ENCODE measurements at places on chromosomes 11 and 22.

DNA sequence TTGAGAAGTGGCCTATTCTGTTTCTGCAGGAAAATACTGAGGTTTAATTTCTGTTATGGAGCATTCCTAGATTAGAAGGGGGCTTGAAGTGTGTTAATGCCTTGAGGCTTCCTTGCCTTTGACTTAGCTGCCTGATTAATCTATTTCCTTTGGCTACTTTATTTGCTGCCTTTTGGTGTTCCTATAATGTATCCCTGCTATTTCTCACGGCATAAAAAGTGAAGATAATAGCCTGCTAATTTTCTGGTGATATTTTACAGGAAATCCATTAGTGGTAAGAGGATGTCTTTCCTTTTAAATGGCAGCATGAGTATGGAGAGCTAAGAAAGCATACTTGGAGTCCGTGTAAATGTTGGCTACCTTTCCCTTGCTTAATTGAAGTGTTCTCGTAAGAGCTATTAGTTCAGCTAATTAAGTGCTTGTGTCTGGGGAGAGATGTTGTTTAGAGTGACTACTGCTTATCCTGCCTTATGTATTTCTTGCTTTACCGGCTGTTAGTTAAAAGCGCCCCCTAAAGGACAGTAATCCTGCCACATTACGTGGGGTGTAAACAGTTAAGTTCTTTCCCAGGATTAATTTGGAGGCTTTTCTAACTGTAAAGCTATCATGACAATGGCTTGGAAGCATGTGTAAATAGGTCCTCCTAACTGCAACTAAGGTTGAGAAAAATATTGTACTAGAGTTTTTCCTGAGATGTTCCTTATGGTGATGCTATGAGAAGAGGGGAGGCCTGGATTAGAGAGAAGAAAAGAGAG is 45.6 kb downstream of the ZNF280B start:
- peak; percentile 21 for DNase-seq

DNA sequence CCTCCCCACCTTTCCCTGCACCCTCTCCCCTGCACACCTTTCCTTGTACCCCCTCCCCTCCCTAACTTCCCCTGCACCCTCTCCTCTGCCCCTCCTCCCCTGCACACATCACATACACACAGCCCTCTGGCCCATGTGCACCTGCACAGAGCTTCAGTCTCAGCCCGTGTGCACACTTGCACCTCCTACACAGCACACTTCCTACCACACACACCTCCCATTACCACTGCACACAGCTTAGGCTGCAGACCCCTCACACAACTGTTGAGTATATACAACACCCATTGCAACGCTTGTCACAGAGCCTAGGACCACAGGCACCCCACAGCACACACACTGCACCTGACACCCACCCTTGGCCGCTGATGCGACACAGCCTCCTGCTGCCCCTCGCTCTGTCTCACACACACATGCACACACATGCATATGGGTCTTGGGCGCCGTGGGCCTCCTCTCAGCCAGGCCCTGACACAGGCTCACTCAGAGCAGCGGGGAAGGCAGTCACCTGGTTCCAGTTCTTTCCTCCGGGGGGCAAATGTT is 411 bp downstream of the SIGIRR start:
- no peak for DNase-seq

DNA sequence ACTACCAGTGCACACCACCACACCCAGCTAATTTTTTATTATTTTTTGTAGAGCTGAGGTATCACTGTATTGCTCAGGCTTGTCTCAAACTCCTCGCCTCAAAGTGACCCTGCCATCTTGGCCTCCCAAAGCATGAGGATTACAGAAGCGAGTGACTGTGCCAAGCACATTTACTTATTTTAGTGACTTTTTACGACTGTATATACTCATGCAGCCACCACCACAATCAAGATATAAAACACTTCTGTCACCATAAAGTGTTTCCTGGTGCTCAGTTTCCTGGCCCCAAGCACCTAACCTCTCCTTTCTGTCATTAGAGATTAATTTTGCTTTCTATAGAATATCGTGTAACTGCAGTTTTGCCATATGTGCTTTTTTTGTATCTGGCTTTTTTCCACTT is 25.9 kb downstream of the ELP4 start:
- no peak for DNase-seq

DNA sequence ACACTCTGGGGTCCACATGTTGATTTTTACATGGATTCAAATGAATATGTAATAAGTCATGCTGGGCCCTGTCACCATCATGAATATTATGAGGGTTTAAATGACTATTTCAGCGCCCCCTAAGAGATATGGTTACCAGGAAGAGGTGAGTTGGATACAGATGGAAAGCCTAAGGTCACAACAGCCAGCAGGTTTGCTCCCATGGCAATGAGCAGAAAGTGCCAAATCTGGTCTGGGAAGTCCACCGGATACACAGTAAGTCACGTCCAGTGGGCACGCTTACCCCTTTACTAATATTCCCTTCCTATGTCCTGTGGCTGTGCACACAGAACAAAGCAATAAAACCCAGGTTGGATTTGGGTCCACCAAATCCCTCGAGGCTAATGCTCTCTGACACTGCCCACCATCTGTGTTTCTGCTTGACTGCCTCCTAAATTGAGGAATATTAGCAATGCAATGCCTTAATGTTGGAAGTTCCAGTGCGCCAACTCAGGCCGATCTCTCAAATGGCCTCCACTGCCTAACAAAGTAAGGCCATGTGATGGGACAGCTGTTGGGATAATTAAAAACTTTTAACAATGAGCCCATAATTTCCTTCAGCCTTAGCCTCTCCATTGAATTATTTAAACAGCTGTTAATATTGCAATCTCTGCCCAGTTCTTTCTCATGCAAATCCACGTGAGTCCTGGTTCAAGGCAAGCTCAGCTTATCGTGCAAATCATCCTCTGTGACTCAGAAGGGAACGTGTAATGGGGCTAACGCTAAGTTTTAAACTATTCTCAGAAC is 97.6 kb downstream of the SLC1A2 start:
- peak; percentile 87 for DNase-seq

GRCh38 chr11:3380706-3381545 is 2.0 kb upstream of the ZNF195 start:
- DNase-seq, result no peak

DNA sequence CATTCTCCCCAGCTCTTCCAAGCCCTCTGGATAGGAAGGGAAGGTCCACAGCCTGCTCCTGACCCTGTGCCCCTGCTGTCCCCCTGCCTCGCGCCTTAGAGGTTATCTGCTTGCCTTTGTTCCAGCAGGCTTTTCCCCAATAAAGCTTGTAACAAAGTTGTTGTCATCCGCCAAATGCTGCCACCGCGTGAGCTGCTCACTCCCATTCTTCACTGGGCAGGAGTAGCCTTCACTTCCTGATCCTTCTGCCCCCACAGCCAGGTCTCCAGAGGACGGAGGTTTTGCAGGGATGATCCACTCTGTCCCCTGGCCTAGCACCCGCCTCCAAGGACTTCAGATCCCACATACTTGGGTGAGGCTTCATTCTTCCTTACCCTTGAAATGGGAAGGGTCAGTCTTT is 94.0 kb upstream of the RASSF10 start:
- DNase-seq, result no peak

- no peak for DNase-seq
Measured at GRCh38 chr11:103541186-103541795, 432.1 kb downstream of the DYNC2H1 start.

All from myocyte (in vitro differentiated cells).